ENCODE measurements at places on chromosomes 11 and 22.

DNA sequence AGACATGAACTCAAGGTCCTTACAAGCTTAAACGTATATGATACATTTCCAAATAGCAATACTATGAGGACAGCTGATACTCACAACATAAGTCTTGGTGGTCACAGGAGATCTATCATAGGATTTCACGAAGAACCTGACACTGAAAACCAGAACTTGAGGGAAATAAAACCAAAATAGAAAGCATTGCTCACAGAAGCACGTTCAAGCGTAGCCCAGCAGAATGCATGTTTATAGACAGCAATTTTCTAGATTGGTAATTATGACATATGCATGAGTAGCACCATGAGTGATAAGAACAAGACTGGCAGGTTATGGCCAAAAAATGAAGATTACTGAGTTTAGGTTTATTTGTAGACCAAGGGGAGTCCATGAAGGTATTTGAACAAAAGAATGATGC, 243.5 kb downstream of the ETS1 start:
- DNase-seq, result no peak

DNA sequence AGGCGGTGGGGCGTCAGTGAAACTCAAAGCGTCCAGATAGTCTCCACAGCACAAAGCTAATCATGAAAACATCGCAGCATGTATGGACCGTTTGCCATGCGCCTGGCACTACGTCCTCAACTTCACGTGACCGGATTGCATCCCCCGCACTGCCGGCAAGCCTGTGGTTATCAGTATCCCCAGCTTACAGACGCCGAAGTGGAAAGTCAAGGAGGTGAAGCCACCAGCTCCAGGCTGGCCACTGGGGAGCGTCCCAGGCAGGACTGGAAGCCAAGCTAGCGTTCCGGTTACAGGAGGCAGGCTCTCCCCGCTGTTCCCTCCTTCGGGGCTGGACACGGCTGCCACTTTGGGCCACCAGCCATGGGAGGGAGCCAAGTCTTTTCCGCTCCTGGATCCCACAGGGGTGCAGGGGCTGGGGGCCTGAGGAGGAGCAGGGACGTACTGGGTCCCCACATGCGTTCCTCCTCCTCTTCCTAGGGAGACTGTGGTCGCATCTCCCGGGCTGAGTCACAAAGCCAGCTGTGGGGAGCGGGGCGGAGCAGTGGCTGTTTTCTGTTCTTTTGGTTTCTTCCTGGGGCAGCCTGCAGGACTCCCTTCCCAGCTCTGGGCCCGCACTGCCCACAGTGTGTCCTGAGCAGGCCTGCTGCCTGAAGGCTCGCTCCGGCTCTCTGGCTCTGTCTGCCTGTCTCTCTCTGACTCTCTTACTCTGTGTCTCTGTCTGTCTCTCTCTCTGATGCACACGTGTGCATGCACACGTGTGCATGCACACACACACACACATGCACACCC, 4.3 kb upstream of the OSBPL5 start:
- peak; percentile 71 for DNase-seq

DNA sequence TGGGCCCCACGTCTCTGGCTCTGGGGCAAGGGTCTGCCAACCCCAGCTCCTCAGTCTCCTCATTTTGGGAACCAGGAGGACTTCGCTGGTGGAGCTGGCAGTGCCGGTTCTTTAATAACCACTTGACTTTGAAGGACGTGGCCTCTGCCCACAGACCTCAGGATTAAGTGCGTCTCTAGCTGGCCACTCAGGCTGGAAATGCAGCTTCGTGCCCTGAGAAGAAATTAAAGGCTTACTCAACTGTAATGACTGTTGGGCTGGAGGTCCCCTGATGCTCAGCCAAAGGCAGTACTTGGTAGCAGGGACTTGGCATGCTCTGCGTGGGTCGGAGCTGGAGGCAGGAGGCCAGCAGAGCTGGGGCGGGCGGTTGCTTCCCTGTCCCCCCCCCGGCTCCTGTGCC, 16.7 kb upstream of the PARVG start:
- DNase-seq, result no peak

DNA sequence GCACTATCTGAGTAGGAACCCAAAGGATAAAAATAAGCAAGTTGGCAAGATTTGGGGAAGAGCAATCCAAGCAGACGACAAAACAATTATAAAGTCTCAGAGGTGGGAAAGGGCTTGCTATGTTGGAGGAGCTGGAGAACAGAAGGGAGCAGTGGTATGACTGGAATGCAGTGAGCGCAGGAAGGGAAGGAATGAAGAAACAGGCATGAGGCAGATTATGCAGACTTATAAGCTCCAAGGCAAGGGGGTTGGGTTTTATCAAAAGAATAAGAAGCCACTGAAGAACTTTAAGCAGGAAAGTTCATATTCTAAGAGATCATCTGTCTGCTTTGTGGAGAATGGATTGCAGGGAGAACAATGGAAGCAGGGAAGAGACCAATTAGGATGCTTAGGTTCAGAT, 31.7 kb downstream of the PGM2L1 start:
- DNase-seq, result peak; percentile 91
